ENCODE measurements at places on chromosomes 2 and 18. TPM values are rescaled to one million over a fixed set of nuclear protein-coding genes. Genes with fewer than 3 reads are reported as not detected.

GRCh38 chr18:60506682-60507081, 134.1 kb upstream of the MC4R start:
- no peaks in the 10 kb centered on the region for H3K27me3 ChIP-seq
- DNase-seq, result no peak
- no peak overlapping the region for H3K4me3 ChIP-seq

DNA sequence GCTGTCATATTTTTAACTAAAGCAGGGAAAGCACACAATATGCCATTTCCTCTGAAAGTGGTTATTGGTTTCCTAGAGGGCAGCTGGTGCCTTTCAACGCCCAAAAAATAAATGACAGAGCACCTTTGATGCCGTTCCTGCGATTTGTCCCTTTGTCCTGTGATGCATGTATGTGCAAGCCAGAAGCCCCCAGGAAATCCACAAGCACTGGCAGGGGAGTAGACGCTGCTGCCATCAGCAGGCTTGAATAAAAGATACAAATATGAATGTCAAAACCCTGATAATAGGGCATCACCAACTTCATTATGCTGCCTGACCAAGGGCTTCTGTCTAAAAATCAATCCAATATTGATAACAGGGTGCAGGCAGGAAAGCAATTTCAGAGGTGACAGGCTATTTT, 246.1 kb downstream of the FBXO15 start:
- no peaks in the 10 kb centered on the region for H3K4me1 ChIP-seq
- H3K36me3 ChIP-seq, result no peaks in the 10 kb centered on the region
- H3K4me3 ChIP-seq, result no peak overlapping the region
- no peak overlapping the region for H3K27ac ChIP-seq

DNA sequence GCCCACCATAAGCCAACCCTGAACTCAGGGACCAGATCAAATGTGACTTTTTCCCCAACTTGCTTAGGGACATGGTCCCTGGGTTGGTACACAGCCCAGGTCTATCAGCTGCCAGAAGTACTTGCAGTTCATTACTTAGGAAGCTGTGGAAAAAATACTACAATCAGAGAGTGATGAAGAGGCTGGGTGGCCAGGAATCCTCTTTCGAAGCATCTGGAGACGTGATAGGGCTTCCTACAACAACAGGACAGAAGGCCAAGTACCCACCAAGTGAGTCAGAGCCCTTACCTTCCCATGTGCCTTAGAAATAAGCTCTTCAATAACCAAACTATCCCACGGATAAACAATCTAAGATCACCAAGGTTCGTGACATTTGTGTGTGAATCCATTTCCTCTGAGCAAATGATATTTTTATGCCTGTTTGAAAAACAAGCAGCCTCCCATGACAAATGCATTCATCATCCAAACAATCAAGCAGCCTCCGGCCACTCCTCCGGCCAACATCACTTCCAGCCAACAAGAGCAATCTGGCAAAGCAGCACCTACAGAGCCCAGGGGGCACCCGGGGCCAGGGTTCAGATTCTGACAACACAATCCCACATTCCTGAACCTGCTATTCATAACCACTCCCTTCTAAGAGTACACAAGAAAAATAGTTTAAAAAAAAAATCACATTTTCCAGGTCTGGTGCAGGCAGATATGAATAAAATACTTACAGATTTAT, 26.4 kb downstream of the TBC1D8 start:
- no peak overlapping the region for H3K4me3 ChIP-seq
- H3K4me1 ChIP-seq, result peaks cover 13% of the 10 kb centered on the region
- peaks cover 7% of the 10 kb centered on the region for H3K27me3 ChIP-seq
- no peaks in the 10 kb centered on the region for H3K36me3 ChIP-seq
- no peak overlapping the region for H3K27ac ChIP-seq

DNA sequence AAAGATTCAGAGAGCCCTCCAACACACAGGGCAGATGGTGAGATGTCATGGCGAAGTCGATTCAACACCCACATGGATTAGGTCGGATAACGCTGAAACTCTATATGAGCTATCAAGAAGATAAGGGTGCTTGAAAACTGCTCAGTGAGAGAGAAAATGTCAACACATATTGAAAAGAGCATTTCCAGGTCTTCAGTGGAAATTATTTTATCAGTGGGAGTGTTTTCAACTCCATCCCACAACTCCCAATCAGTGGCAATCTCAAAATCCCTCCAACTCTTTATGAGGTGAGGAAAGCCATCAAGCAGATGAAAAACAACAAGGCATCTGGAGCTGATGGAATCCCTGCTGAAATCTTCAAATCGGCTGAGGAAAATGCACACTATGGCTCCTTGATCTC, 104.5 kb upstream of the KLHL14 start:
- no peak overlapping the region for H3K27ac ChIP-seq
- no peaks in the 10 kb centered on the region for H3K27me3 ChIP-seq
- H3K36me3 ChIP-seq, result no peaks in the 10 kb centered on the region
- no peak for DNase-seq
- H3K4me3 ChIP-seq, result no peak overlapping the region
- H3K4me1 ChIP-seq, result no peaks in the 10 kb centered on the region

Gene KCNS3
- not detected for total RNA-seq

Gene PJVK
- 3.4 TPM for total RNA-seq

Gene ARHGEF4
- total RNA-seq, result 3.3 TPM
